ENCODE measurements at places on chromosomes 2 and 18.

DNA sequence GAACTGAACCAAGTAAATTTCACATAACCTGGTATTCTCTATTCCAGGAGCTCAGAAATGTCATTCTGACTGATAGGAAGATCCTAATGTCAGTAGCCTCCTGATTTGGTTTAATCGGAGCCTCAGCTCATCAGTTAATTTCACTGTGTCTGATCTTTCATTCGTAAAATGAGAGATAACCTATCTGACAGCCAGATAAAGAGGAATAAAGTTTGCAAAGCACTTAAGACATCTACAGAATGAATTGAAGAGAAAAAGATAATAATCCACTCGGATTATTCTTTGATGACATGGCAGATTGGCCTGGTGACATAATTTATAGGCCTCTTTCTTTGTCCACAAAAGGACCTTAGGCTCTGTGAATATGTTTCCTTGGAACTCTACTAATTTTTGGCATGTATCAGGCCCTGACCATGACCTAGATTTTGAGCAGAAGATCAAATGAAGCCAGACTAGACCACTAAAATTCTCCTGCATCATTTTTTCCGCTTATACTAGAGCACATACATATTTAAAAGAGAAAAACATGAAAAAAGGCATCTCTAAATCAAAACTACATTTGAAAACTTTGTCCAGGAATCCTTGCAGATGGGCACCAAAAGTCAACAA, 312.4 kb downstream of the MTX2 start:
- no peak for DNase-seq

DNA sequence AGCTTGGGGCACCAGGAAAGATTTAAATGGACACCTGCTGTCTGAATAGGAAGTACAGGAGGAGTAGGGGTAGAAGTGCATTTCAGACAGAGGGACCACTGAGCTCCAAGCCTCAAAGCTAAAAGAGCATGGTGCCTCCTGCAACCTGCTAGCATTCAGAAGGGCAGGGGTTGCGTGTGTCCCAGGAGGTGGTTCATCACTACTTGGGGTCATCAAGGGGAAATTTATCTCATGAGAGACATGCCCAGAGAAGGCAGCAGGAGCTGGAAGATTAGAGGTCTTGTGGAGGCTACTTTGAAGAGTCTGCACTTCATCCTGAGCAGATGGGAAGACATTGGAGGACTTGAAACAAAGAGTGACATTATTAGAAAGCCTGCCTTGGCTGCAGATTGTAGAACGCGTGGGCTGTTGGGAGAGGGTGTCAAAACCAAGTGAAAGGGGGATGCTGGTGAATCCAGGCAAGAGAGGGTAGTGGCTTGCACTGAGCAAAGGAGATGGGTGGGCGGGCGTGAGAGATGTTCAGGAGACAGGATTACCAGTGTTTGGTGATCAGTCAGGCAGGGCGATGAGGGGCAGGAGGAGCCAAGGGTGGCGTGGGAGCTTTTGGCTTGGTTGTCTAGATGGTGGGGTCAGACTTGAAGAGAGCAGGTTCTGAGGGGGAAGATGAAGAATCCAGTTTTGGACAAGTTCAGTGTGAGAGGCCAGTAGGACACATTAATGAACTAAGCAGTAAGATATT, 154.0 kb downstream of the DYSF start:
- DNase-seq, result no peak

- DNase-seq, result no peak
These were observed 51.9 kb upstream of the FANCL start for GRCh38 chr2:58293056-58293455.

DNA sequence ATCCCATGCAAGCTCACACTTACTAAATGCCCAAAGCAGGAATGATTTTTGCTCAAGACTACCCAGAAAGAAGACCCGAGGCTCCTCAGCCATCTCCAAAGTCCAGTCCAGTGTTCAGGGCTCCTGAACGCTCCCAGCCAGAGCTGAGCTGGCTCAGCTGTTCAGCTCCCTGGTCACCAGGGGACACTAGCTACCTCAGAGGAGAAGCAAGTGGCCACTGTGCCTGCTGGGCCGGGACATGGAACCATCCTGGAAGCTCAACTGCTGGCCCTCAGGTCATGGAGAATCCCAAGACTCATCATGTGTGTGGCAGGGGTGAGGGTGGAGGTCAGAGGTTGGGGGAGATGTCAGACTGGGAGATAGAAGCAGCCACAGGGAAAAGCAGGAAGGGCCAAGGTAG, 89.0 kb downstream of the GALNT14 start:
- no peak for DNase-seq

DNA sequence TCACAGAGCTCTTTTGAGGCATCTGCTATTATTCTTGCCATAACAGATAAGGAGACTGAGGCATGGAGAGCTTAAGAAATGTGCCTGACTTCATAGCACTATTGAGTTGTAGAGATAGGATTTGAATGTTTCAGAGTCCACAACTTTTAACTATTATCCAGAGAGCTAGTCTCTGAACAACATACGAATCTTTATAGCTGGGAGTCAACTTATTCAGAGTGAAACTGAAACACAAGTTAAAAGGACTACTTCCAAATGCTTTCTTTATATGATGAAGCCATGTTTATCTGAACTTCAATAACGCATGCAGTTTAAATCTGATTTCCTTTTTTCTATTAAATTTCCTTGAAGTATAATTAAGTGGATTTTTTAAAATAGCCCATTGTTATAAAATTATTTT, 268.8 kb downstream of the IKZF2 start:
- no peak for DNase-seq

GRCh38 chr2:239267288-239267951, 133.4 kb downstream of the HDAC4 start:
- DNase-seq, result peak; percentile 75

DNA sequence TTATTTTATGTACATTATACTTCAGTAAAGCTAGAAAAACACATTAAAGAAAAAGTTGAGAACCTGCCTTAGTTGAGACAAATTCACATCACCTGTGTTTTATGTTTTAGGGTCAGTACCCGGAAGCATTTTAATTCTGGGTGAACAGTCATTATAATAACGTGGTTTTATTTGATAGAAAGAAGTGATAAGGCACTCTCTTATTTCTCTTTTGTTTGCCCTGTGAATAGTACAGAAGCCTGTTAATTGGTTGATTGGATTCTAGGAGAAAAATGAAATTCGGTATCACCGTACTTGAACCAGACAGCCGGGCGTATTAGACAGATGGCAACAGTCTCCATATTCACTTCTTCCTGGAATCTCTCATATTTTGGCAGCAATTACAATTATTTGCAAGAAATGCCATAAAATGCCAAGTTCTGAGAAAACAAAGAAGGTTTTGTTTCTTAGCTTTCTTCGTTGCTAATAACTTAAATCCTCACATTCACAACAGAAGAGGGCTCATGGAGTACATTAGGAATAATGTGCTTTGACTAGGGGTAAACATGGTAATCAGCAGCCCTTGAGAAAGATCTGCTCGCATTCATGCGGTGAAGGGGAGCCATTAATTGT, 168.7 kb upstream of the RASGRP3 start:
- DNase-seq, result no peak

DNA sequence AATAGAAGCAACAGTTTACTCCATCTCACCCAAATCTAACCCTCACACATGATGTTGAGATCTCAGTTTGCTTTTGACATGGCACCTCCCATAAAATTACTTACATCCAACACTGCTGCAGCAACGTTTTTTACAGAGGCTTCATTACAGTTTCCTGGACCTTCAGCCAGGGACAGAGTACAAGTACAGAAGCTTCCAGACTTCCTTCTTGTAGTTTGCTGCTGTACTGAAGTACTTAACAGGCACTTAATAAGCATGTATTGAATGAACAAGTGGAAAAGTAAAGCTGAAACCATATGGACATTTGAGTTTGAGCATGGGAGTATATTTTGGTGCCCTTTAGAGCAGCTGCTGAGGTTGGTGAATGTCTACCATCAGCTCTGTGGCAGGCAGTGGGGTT, 514.2 kb downstream of the PTPRM start:
- no peak for DNase-seq

GRCh38 chr18:65750389-65751154, at the start of gene CDH7:
TSS of gene CDH7 (plus strand) at chr18:65751012. CDS start at chr18:65762843, 11,831 bp downstream.
- DNase-seq, result no peak

GRCh38 chr18:48459465-48459864, 50.3 kb upstream of the ZBTB7C start:
- DNase-seq, result no peak

- no peak for DNase-seq
These were observed 1.5 kb upstream of the PTPN2 start for GRCh38 chr18:12885500-12885899.

- DNase-seq, result no peak
These were observed 37.4 kb downstream of the PDIA6 start for GRCh38 chr2:10775021-10775780.

GRCh38 chr18:13243363-13243762, 24.8 kb downstream of the LDLRAD4 start:
- DNase-seq, result no peak

DNA sequence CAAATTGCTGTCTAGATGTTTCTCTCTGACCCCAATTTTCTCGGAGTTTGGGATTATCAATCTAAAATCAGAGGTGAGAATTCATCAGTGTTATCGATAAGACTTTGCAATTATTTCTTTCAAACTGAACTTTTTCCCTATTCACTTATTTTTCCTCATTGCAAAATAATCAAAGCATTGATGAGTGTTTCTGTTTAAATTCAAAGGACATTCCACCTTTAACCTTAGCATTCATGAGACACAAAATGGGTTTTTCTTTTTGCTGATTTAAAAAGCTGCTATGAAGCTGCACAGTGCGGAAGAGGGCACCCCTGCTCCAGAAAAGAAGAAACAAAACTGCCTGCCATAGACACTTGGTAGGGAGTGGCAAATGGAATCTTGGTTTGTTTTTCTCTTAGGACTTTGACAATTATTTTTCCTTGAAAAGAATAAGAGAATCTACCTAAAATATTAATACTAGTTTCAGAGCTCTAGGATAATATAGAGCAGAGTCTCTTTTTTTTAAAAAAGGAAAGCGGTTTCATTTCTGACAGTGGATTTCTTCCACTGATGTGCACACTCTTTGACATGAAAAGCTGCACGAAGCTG, 203.4 kb downstream of the TGIF1 start:
- no peak for DNase-seq

DNA sequence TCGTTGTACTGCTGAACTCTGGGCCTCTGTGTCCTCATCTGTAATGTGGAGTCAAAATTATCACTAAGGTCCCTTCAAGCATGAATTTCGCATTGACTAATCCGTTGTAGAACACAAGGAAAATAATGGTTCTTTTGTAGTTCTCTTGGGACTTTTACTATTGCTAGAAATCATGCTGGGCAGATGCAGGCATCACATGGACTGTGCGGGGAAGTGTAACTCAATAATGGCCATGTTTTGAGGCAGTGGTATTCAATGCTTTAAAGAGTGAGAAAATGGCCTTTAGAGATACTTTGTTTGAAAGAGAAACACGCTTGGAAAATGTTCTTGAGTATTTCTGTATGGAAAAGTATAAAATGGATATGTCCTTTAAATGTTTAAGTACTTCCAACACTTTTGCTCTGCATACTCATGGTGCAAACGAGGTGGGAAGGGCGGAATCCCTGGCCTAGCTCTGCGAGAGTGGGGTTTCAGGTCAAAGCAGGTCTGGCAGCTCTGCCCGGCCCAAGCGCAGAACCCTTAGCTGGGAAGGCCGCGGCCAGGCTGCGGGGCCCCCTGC, 117.3 kb upstream of the MSTN start:
- DNase-seq, result no peak

GRCh38 chr18:41693008-41693407, 262.0 kb upstream of the PIK3C3 start:
- no peak for DNase-seq

DNA sequence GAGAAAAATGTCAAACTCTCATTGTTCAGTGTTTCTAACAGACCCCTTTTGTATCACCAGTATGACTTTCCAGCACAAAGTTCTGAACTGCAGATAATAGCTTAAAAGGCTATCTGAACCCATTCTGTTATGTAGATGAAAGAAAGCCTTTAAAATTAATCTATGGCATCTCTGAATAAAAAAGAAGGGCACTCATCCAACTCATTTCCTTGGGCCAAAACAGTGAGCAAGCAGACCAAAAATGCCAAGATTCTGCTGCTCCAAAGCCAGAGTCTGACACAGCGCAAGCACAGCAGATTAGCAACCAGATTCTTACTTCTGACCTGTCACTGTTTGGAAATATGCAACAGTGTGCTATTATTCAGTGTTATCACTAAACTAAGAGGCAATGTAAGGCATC, 22.6 kb upstream of the ITGA6 start:
- DNase-seq, result no peak

DNA sequence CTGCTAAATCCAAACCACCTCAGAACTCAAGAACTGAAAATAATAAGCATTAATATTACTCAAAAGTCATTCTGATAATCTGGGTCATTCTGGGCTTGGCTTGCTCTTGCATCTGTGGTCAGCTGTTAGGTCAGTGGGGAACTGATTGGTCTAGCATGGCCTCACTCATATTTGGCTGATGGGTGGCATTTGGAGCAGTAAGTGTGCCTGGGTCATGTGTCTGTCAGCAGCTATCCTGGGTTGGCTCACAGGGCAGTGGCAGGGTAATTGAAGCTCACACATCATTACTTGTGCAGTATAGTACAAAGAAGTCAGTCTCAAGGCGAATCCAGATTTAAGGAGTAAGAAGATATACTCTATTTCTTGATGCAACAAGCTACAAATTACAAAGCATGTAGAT, 9.6 kb downstream of the RPL37A start:
- DNase-seq, result no peak

GRCh38 chr2:71605781-71606241, 152.4 kb downstream of the DYSF start:
- DNase-seq, result no peak

DNA sequence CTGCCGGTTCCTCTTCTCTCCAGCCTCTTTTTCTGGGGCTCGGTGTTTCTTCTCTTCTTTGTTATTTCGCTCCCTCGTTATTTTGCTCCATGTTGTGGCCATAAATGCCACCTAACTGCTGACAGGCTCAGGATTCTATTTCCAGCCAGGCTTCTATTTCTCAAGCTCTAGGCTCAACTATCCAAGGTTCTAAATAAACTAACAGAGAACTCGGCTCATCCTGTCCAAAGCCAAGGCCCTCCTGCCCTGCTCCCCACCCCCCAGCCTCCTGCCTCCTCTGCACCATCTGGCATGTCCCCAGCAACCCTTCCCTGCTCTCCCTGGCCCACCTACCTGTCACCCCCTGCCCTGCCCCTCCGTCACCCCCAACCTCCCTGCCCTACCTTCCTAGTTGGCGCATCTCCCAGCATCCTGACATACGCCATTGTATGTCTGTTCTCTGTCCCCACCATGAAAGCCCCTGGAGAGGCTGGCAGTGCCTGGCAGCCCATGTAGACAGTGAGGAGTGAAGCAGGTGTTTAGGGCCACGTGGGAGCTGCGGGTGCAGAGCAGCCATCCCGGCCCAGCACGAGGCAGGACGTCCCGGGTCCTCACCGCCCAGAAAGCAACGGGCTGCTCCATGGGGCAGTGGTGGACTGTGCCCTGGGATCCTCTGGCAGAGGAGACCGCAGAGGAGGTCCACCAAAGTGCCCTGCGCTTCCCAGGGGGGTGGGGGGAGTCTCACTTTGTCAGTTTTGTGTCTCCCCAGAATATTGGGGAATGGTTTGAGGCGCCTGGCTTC, 186.9 kb downstream of the TWIST2 start:
- no peak for DNase-seq

DNA sequence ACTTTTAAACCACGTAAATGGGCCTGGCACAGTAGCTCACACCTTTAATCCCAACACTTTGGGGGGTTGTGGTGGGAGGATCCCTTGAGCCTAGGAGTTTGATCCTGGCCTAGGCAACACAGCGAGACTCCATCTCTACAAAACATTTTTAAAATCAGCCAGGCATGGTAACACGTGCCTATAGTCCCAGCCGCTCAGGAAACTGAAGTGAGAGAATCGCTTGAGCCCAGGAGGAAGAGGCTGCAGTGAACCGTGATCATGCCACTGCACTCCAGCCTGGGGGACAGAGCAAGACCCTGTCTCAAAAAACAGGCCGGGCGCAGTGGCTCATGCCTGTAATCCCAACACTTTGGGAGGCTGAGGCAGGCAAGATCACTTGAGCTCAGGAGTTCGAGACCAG, 12.2 kb downstream of the ROCK1 start:
- peak; percentile 27 for DNase-seq

Data from activated B cell treated with CpG ODN at 0.5 μM for 24 hours (primary cell).